ENCODE measurements at places on chromosomes 7 and 10.

- DNase-seq = no peak
Measured at GRCh38 chr10:110444004-110444337, 53.7 kb upstream of the DUSP5 start.

GRCh38 chr10:10658172-10658785 is 359.4 kb upstream of the CELF2 start:
- DNase-seq = no peak

DNA sequence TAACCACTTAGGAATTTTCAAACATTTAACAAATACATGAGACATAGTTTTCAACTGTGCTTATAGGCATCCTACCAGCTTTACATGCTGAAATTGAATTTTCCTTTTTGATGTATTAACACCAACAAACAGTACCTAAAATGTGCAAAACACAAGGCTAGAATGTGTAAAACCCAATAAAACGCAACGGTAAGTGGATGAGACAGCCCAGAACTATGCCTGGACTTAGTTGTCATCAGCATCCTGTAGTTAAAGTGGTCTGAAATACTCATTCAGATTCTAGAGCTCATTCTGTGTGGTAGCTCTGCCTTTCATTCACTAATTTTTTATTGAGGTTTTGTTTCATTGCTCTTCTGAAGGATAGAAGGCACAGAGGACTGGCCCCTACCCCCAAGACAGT is 137.1 kb downstream of the BMPER start:
- no peak for DNase-seq

- DNase-seq = no peak
Measured at GRCh38 chr7:19872094-19872493, 98.7 kb upstream of the TMEM196 start.

DNA sequence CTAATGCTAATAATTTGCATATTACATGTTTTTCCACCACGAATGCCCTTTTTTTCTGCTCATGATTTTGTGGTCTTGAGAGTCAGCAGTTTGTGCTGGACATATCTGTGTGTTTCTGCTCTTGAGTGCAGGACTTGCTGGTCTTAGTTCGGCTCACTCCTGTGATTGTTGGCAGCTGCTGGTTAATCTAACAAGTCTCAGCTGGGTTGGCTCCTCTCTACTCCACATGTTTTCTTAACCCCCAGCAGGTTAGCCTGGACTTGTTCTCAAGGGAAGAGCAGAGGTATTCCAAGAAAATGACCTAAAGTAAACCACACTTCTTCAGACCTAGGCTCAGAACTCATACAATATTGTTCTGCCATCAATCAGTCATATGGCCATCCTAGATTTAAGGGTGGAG is 1238.9 kb downstream of the XPNPEP1 start:
- no peak for DNase-seq

GRCh38 chr7:64863969-64864368 is 39.1 kb upstream of the ZNF273 start:
- no peak for DNase-seq

DNA sequence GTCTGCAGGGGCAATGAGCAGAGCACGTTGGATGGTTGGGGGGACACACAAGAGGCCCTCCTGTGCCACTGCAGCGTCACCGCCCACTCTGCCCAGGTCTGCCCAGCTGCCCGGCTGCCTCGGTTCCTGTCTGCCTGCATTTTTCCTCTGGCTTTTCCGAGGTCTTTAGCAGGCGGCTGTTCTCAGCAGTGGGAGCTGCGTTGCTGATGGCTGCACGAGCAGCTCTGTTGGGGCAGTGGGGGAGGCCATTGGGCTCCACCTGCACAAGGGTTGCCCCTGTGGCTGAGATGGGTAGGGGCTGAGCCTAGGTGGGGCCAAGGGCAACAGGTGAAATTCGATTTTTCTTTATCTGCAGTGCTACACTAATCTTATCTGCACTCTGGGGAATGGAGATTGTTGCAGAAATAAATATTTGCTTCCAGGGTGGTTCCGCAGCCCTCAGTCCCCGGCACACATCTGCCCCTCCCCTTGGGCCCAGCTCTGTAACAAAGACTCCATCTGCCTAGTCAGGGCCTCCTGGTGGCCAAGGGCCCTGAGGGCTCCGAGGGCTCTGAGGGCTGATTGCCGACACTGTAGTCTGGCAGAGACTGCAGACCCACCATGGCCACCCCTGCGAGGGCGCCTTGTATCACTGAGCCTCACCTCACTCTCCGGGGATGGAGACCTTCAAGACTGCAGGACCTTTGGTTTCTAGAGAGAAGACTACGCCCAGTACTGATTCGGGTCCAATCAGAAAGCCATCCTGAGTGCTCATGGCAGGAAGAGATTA is 141.7 kb upstream of the SHH start:
- DNase-seq = no peak

DNA sequence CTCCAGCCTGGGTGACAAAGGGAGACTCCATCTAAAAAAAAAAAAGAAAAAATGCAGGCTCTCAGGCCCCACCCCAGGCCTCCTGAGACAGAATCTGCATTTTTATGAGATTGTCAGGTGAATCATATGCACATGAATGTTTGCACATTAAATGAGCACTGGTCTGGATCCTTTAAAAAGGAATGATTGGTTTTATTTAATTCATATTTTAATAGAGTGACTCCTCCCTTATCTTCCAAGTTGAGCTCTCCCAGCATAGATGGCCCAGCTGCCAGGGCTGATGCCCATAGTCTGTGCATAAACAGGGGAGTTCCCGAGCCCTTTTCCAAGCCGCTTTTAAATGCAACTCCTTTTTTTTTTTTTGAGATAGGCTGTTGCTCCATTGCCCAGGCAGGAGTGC is 28.5 kb downstream of the CUX1 start:
- DNase-seq = no peak

DNA sequence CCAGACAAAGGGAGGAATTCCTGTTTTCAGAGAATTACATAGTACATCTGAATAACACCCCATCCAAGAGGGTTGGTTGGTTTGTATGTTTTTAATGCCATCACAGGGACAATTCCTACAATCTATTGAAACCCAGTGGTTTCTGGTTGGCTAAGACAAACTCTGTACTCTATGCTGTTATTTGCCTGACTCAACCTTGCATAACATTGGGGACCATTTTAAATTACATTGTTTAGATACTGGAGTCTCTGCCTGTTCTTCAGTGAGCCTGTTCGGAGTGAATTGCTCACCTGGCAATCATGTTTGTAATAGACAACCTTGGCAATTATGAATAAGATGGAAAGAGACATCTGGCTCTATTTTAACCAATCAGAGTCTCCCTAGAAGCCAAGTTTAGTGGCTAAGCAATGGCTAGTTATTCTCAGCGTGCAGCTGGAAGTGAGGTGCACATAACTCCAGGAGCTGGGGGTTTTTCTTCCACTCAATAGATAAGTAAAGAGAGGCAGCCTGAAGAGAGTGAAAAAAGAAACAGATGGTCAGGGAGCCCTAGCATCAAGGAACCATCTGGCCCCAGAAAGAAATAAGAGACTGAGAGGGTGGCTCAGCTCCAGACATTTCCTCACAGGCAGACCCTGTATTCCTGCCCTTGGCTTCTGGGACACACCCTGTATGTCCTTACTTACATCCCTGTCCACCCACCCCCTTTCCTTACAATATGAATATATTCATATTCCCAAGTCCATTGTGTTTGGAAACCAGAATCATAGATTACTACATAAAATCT is 21.2 kb upstream of the SLC35G1 start:
- DNase-seq = no peak

DNA sequence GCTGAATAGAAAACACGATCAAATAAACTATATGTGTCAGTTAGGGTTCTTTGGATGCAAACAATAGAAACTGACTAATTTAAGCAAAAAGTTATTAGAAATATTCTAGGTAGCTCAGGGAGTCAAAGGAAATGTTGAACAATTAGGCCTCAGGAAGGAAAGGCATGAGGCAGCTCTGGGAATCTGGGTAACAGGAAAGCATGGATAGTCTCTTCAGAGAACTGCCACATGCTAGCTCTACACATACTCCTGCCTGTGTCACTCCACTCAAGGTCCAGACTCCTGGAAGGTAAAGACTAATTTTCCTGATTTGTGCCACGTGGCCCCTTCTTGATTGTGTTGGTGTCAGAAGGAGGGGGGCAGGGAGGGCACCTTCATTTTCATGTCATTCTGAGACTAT is 23.8 kb upstream of the PTTG1IP2 start:
- no peak for DNase-seq

GRCh38 chr7:66557214-66558200 is 71.2 kb upstream of the KCTD7 start:
- peak; percentile 79 for DNase-seq

- no peak for DNase-seq
Measured at GRCh38 chr7:10913457-10913856, 60.2 kb upstream of the PHF14 start.

- DNase-seq = no peak
Measured at GRCh38 chr10:123726836-123727235, 60.7 kb downstream of the GPR26 start.

- DNase-seq = no peak
Measured at GRCh38 chr7:81519886-81520285, 250.0 kb downstream of the HGF start.

GRCh38 chr7:79009647-79010046 is 443.8 kb downstream of the MAGI2 start:
- DNase-seq = no peak

DNA sequence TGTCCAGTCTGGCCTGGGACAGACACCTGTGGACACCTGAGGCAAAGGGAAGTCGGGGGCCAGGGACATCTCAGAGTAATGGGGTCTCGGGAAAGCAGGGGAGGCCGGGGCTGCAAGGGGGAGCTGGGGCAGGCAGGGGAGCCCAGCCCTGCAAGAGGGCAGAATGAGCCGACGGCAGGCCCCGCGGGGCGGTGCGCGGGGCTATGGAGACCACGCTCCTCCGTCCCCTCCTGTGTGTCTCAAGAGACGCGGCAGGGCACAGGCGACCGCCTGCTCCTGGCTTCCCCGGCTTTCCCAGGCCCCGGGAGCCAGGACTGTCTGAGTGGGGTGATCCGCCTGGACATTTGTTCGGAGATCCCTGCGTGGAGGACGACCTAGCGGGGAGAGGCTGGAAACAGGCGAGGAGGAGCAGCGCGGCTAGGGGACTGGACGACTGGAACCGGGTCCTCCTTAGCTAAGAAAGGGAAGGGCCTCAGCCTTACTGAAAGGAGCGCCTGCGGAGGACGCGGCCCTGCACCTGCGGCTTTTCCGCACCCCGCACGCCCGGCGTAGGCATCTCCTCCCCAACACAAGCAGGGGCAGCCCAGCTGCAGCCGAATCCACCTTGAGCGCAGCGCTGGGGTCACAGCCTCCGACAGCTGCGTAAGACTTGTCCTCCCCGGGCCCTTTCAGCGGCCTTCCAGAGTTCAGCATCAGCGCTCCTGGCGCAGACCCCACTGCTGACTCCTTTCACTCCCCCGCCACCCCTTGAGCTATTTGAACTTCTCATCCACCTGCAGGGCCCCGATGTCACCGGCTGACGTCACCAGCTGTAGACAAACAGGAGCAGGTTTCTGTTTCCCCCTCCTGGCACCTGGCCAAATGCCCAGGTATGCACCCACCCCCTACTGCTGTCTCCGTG is 176.4 kb downstream of the ZNF248 start:
- no peak for DNase-seq

DNA sequence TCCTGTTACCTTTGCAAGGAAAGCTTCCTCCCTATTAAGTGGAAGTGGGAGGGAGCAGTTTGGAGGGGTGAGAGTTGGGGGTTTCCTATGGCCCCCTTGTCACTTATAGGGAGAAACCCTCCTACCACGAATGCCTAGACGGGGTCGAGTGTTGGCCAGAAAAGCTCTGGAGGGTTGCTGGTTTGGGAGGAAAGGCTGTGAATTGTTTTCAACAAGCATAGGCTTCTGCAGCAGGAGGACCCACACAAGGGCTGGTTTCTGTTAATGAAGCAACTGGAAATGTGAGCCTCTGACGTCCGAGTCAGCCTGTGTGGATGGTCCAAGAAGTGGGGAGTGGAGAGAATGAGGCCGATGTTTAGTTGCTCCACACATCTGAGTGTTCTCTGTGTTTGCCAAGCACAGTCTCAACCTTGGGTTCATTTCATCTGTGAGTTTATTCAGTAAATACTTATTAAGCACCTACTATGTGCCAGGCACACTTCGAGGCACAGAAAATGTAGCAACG is 37.3 kb upstream of the LEP start:
- DNase-seq = no peak

- no peak for DNase-seq
Measured at GRCh38 chr10:121639416-121639815, 41.2 kb upstream of the FGFR2 start.

GRCh38 chr7:130008941-130009847 is 42.0 kb downstream of the ZC3HC1 start:
- no peak for DNase-seq

DNA sequence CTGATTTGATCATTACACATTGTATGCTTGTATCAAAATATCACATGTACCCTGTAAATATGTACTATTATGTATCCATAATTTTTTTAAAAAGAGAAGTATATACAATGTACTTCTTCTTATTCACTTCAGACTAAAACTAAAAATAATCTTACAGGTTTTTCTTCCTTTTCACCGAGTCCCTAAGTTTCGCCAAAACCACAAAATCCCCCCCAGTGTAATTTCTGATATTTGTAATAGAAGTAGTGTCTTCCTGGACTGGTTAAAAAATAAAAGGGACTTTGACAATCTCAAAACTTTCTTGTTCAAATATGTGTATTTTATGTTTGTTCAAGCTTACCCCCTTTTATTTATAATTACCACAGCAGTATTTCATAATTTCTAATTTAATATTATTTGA is 23.9 kb downstream of the EPC1 start:
- DNase-seq = no peak

DNA sequence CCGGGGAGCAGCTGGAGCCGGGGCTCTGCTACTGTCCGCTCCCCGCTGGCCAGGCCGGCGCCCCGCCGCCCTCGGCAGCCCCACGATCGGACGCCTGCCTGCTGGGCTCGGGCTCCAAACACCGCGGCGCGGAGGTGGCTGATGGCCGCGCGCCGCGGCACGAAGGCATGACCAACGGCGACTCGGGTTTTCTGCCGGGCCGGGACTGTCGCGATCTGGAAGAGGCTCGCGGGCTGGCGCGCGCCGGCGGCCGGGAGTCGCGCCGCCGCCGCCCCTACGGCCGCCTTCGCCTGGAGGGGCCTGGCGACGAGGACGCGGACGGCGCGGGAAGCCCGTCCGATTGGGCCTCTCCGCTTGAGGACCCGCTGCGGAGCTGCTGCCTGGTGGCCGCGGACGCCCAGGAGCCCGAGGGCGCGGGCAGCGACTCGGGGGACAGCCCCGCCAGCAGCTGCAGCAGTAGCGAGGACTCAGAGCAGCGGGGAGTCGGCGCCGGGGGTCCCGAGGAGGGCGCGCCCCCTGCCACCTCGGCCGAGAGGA is 570 bp downstream of the TBC1D12 start:
- no peak for DNase-seq

All from activated CD4-positive, alpha-beta T cell treated with anti-CD3 and anti-CD28 coated beads, Interleukin-2, amount 50 U/mL, for 1 hour (primary cell).